ENCODE measurements at places on chromosomes 6 and 20.

- no peak for DNase-seq
These were observed 22.7 kb downstream of the LYRM2 start for GRCh38 chr6:89615882-89616281.

DNA sequence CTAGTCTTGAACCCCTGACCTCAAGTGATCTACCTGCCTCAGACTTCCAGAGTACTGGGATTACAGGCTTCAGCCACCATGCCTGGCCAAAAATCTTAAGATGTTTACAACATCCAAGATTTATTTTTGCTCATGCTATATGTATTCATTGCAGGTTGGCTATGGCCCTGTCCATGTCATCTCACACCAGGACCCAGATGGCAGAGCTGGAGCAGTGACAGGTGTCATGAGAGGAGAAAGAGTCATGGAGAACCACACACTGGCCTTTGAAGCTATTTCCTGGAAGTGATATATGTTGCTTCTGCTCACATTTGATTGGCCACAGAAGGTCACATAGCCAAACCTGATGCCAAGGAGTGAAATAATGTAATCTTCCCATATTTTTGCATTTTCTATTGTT is 13.8 kb upstream of the DDR1 start:
- no peak for DNase-seq

DNA sequence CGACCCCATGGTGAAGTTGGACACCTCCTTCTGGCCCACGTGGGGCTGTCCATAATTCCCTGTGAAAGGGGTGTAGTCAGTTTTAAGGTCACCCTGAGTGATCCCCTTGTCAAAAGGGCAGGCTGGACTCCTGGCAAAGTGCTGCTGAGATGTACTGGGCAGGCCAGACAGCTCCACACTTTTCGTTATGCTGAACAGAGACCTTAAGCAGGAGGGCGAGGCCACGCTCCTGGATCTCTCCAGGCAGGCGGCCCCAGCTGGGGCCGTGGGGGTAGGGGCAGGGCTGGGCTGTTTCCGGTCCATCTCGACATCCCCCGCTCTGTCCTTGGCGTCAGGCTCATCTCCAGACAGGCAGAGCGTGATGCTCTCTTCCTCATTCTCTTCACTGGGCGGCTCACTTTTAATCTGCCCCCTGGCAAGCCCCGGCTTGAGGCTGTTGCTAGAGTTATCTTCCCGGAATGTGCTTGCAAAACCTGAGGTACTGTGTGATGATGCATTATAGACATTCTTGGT is 56.7 kb downstream of the GJA10 start:
- no peak for DNase-seq

DNA sequence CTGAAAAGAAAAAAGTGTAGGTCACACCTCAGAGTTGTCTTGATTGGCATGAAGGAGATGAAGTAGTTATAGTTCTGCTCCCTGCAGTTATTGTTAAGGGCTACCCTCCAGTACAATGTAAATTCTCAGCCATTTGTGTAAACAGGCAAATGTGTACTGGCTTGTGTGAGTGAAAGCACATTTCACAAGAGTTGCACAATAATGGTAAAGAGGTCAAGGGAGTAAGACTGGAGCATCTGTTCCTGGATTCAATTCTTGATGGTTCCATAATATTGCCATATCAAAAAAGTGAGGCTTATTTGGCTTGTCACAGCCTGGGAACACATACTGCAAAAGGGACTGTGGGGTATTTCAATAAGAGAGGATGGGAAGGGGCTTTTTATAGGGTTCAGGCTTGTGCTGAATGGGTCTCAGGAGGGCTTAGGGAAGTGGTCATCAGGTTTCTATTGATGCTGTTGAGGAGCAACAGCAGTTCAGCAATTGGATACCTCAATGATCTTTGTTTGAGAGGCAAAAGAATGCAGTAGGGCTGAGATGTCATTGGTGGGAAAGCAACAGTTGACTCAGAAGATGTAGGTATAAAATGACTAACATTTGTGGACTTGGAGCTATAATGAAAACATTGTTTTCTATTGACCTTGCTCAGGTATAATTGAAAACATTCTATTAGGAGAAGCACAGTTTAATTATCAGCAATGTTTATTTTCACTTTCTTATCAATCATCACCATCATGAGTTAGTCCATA is 402.6 kb downstream of the BCKDHB start:
- DNase-seq = no peak

- no peak for DNase-seq
These were observed 308.2 kb downstream of the GJA1 start for GRCh38 chr6:121743691-121744090.

DNA sequence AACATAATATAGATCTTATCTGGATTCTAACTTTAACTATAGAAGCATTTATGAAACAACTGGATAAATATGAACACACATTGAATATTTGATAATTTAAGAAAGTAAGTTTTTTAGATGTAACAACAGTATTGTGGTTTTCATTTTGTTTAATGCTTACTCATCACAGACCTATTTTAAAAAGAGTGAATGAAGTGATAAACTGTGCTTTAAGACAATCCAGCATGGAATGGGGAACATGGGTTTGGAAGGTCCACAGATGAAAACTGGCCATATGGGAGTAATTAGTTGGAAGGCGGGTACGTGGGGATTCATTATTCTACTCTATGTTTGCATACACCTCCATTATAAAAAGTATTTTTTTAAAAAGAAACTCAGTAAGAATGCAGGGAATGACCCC is 21.2 kb downstream of the EPB41L2 start:
- no peak for DNase-seq

DNA sequence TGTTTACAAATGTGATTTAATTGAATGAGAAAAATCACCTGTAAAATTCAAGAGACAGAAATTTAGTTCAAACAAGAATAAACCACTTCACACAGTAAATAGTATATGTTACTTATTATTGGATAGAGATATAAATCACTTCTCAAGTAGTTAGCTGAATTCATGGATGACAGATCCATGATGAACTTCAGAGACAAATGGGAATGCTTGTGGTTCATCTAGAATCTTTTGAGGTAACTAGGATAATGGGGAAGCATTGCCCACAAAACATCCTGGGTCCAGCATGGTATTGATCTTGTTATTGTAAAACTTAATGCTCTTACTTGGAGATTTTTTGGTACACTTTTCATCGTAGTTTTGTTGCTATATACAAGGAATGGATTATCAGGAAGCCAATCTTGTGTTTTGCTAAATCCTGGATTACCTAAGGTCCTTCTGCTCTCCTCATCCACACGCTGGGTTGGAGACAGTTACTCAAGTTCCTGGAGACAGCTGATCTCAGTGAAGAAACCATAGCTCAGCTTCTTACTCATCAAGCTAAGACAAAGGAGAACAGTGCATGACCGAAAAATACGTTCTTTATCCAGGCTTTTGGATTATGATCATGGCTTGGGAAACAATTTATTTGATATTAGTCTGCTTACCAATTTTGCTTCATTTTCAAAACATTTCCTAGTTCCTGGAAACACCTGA is 142.5 kb upstream of the PREP start:
- DNase-seq = no peak

DNA sequence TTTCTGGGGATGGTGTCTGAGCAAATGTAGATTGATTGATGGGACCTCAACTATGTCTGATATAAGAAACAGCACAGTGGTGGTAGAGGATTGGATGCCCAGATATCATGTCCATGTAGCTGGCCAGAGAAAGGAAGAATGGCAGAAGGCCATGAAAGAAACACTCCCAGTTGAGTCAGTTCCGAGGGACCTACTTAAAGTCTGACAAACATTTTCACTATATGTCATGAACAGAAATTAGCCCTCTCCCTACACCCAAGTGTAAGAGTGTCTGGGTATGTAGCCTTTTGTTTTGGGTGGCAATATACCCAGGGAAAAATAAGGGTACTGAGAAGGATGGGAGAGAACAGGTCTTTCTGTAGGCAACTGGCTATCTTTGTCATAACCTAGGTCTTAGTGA is 434.2 kb downstream of the BCKDHB start:
- DNase-seq = no peak

DNA sequence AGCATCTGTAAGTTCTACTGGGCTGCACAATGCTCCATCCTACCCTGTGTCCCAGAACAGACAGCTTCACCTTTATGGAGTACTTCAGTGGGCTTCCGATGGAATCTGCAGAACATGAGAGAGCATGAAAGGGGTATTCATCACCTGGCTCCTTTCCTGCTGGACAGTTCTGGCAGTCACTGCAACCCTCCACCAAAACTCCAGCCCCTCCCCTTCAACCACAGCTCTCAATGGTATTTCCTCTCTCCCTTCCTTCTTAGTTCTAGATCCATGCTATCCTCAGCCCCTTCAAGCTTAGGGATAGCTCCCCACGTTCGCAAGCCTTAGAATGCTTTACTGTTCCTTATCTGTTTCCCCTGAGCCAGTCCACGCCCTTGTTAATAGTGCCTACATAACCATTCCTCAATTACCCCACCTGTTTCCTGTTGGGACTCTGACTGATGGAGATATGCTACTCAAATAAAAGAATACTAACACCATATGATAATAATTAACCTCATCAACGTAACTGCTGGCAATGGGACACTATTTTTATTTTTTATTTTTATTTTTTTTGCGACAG is 26.8 kb downstream of the TRAM2 start:
- DNase-seq = no peak

DNA sequence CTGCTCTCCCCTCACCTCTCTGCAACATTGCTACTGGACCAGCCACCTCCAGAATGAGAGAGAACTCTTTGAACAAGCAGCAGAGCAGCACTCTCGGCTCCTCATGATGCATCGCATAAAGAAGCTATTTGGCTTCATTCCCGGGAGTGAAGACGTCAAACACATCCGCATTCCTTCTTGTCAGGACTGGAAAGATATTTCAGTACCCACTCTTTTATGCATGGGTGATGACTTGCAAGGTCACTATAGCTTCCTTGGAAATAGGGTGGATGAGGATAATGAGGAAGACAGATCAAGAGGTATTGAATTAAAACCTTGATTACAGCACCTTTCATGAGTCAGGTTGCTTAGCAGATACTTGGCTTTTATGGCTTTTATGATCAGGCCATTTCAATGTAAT is 4.3 kb downstream of the CALHM4 start:
- no peak for DNase-seq

GRCh38 chr6:39228111-39228971 is 934 bp downstream of the KCNK5 start:
- DNase-seq = peak; percentile 31
